ENCODE measurements at places on chromosomes 2 and 18. TPM values are rescaled to one million over a fixed set of nuclear protein-coding genes. Genes with fewer than 3 reads are reported as not detected.

- DNase-seq, result no peak
These were observed 23.2 kb downstream of the MC2R start for GRCh38 chr18:13892098-13892497.

- DNase-seq, result no peak
These were observed 75.3 kb upstream of the TRIB2 start for GRCh38 chr2:12641441-12641840.

DNA sequence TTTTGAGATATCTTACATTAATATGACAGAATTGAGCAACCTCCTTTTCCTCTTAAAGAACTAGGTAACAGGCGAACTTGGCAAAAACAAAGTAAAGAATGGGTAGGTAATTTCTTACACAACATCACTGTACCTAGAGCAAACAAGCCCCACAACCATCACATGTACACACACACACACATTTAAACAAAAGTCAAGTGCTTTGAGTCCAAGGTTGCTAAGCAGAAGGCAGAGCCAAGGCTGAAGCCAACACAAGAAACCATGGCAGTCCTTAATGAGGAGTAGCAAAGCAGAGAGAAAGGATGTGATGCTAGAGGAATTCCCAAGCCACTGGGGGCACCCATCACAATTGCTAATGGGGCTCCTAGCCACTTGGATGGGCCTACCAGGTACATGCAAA, 164.1 kb downstream of the PAX3 start:
- no peak for DNase-seq

DNA sequence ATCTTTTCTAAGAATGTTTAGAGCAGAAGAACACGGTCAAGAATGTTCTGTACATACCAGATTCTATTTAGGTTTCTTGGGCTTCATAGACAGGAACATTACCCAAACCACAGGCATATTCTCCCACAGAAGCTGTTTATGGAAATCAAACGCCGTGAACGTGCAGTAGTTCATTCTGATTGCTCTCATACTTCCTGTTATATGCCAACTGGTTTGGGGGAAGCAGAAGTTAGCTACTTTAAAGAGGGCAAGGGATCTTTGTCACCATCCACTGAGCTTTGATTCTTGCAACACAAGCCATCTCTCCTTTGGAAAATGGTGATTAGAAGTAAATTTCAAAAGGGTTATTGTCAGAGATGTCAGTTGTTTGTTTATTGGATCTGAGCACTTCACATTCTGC, 182.2 kb upstream of the NRP2 start:
- no peak for DNase-seq

- DNase-seq, result no peak
These were observed 88.3 kb downstream of the ROCK2 start for GRCh38 chr2:11256166-11256565.

- no peak for DNase-seq
These were observed 1519.9 kb upstream of the ACVR2A start for GRCh38 chr2:146324951-146325350.

GRCh38 chr2:71930049-71930681, 217.5 kb downstream of the CYP26B1 start:
- no peak for DNase-seq

Gene TCF23
- polyA plus RNA-seq, result 0.55 TPM

Gene LIMS4
- 1.2 TPM for polyA plus RNA-seq

Gene NYAP2
- 0.04 TPM for polyA plus RNA-seq

Gene PFN4
- polyA plus RNA-seq, result 2.5 TPM

Gene ERBB4
- polyA plus RNA-seq, result 49.7 TPM

Gene SERPINB2
- 0.14 TPM for polyA plus RNA-seq

Gene CCDC88A
- 71.5 TPM for polyA plus RNA-seq
